ENCODE measurements at places on chromosomes 3 and 15.

DNA sequence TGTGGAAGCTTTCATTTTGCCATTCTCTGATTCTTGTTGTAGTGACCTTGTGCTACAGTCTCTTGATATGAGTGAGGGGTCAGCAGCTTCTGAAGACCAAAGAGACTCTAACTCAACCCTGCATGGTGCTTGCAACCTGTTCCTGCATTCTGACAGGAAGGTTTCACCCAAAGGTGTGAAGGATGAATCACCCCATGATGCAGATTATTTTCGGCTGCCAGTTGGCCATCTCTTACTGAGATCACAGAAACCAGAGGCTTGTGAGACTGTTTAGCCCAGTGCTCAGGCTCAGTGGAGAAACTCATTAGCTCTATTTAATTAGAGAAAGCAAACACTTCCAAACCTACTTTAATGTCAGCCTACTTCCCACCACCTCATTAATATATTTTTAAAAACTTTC, 29.2 kb upstream of the TPRG1 start:
- DNase-seq = no peak

GRCh38 chr3:184380185-184380626, 352 bp downstream of the CHRD start:
- DNase-seq = no peak

- DNase-seq = no peak
Measured at GRCh38 chr3:159947220-159947619, 41.4 kb upstream of the IL12A start.

- no peak for DNase-seq
Measured at GRCh38 chr3:138051947-138052802, 42.2 kb downstream of the CLDN18 start.

- DNase-seq = no peak
Measured at GRCh38 chr15:78417754-78418630, 20.0 kb upstream of the IREB2 start.

Data from activated T-helper 1 cell treated with anti-CD3 and anti-CD28 coated beads, Interleukin-2, amount 50 U/mL, for 16 hours (primary cell).